ENCODE measurements at places on chromosomes 4 and X. TPM values are rescaled to one million over a fixed set of nuclear protein-coding genes. Genes with fewer than 3 reads are reported as not detected.

Gene NSG1
- polyA plus RNA-seq = not detected

Gene AMOT
- 0.04 TPM for polyA plus RNA-seq

Gene OTUD6A
- not detected for polyA plus RNA-seq

- no peak for DNase-seq
Measured at GRCh38 chrX:154401918-154402621, 3.9 kb downstream of the RPL10 start.

- no peak for DNase-seq
Measured at GRCh38 chr4:110710070-110710469, 87.2 kb upstream of the PITX2 start.

DNA sequence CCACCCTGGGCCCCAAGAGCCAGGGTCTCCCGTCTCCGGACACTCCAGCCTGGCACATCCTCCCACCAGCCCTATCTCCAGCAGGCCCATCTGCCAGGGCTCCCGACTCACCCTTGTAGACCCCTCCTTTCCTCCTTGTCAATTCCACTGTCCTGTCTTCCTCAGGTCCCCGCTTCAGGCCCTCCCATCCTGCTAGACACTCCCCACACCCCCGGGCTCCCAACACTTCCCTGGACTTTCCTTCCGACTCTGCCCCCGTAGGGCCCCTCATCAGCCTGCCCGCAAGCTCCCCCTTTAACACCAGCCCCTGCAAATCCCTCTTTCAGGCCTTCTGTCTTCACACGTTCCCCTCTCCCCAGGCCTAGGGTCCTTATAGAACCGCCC, 1.1 kb downstream of the PRAF2 start:
- DNase-seq = no peak

DNA sequence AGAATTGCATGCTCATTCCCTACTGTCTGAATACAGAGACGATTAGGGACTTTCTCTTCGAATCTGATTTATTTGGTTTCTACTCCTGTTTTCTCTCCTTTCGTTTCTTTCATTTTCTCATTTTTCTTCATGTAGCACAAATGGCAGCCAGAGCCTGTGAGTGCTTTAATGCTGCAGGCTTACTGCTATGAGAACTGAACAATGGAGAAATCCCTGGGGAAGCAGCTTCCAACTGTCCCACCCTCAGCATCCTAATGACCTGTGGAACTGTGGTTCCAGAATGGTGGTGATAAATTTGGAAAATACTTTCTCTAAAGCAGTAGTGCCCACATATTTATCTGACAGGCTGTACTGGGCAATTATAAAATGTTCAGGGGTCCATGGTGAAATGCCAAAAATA, 930.4 kb downstream of the DMD start:
- DNase-seq = no peak

- DNase-seq = peak; percentile 79
Measured at GRCh38 chr4:15400981-15401671, 26.7 kb upstream of the C1QTNF7 start.

- DNase-seq = no peak
Measured at GRCh38 chr4:1987721-1988326, 20.9 kb downstream of the NELFA start.

GRCh38 chr4:145774473-145774872, 94.5 kb downstream of the C4orf51 start:
- DNase-seq = no peak

DNA sequence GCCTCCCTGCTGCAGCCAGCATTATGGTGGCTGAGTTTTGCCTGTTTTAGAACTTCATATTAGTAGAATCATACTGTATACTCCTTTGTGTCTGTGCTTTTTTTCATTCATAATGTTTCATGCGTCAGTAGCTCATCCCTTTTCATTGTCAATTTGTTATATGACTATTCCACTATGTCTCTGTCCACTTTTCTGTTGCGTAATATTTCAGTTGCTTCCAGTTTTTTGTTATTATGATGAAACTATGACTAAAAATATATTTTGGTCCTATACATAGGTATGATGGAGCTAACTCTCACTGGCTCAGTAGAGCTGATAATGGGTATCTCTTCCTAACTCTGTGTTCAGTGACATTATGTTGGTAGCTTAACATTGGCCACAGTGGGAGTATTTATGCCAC, 48.3 kb downstream of the DMP1 start:
- DNase-seq = no peak

- no peak for DNase-seq
Measured at GRCh38 chr4:3688018-3688998, 77.9 kb upstream of the ADRA2C start.
